NCI-H226 (cell line): ENCODE measurements at places on chromosomes 6 and 20.

GRCh38 chr6:143880412-143880811 lies 16.1 kb downstream of the ZC2HC1B start:
- DNase-seq, result no peak

DNA sequence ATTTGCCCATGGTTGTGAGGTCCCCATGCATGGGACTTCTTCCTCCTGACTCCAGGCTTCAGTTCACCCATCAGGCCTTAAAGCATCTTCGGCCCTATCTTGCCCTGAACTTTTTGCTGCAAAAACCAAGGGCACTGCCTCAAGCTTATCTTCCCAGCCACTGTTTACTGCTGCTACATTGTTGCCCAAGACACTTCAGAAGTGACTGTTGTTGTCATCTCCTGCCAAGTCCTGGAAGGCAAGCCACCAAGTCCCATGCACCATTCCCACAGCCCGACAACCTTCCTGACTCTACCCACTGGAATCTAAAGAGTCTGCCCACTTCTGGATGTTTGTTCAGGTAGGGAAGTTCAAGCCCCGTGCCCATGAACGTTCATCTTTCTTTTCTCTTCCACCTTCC lies 12.4 kb downstream of the BANF2 start:
- no peak for DNase-seq

DNA sequence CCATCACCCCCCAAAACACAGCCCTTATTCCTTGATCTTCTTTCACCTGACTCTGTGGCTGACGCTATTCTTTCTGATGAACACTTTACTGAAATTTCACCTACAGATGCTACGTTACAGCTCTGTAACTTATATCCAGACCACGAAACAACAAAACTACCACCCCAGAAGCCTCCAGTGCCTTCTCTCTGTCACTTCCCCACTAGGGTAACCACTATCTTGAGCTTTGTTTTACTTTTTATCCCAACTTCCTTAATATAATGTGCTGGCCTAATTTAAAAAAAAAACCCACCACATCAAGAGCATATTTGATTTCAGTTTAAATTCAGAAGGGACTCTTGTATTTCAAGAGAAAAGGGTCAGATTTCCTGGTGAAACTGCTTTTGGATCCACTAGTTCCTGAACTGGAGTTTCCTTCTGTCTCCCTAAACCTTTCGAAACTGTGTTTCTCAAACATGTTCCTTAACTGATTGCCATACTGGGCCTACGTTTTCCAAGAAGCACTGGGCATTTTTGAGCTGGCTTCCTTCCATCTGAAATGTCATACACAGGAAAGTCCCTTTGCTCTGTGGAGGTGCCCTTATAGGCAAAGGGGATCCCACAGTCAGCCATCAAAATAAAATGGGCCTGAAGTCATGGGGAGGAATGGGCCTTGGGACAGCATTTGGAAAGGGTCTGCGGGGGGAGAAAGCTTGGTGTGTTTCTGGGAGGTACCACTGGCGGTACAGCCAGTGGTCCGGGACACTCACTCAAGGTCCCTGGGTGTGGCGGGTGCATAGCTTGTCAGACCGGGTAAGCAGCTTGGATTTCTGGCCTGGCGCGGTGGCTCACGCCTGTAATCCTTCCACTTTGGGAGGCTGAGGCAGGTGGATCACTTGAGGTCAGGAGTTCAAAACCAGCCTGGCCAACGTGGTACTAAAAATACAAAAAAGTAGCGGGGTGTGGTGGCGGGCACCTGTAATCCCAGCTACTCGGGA lies 25.8 kb upstream of the RTF2 start:
- no peak for DNase-seq

DNA sequence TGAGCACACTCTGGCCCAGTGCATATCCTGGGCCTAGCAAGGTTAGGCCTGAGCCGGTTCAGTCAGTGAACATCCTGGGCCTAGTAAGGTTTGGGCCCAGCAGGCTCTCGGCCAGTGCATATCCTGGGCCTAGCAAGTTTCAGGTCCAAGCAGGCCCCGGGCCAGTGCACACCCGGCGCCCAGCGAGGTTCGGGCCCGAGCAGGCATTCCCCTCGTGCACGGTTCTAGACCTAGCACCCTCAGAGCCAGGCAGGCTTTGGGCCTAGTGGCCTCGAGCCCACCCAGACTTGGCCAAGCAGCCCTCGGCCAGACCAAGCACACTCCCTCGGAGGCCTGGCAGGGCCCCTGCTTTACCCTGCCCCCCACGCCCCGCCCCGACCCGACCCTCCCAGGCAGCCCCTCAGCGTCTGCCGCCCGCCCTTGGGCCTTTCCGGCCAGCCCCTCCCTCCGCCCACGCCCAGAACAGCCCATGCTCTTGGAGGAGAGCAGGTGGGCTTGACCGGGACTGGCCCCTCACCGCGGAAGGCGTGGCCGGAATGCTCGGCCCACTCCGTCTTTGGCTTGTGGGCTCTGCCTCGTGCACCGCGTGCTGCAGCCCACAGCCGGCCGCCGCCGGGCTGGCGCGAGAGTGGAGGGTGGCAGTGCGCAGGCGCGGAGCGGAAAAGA lies at the start of gene CTCFL:
TSS of gene CTCFL (minus strand) at position 630 of the 666 bp plus-strand sequence. CDS start 935 bp downstream, outside the sequence.
- no peak for DNase-seq

DNA sequence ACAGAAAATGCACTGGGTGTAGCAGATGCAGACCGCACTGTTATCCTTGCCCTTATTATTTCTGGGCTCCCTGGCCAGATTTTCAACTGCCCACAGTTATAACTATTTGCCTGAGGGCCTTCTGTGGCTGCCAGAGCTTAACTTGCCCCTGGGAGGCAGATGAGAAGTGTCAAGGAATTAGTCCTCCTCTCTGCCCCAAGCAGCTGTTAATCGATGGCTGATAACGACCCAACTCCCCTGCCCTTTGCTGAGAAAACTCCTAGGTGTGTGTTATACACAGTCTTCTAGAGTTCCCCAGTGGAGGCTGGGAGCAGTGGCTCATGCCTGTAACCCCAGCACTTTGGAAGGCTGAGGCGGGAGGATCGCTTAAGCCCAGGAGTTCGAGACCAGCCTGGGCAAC lies 44.4 kb upstream of the SHLD1 start:
- no peak for DNase-seq
